ENCODE measurements at places on chromosomes 13 and 19. TPM values are rescaled to one million over a fixed set of nuclear protein-coding genes. Genes with fewer than 3 reads are reported as not detected.

- no peaks in the 10 kb centered on the region for H3K36me3 ChIP-seq
- H3K27me3 ChIP-seq = no peaks in the 10 kb centered on the region
- peaks cover 13% of the 10 kb centered on the region for H3K4me1 ChIP-seq
- H3K4me3 ChIP-seq = no peak overlapping the region
- no peak overlapping the region for H3K27ac ChIP-seq
- no peak for DNase-seq
Observed at GRCh38 chr13:34039678-34040077, 221.7 kb downstream of the RFC3 start.

- H3K4me3 ChIP-seq = no peak overlapping the region
- DNase-seq = no peak
- H3K36me3 ChIP-seq = no peaks in the 10 kb centered on the region
- no peak overlapping the region for H3K27ac ChIP-seq
- peaks cover 20% of the 10 kb centered on the region for H3K4me1 ChIP-seq
Observed at GRCh38 chr19:46828484-46828883, 22.2 kb downstream of the AP2S1 start.

DNA sequence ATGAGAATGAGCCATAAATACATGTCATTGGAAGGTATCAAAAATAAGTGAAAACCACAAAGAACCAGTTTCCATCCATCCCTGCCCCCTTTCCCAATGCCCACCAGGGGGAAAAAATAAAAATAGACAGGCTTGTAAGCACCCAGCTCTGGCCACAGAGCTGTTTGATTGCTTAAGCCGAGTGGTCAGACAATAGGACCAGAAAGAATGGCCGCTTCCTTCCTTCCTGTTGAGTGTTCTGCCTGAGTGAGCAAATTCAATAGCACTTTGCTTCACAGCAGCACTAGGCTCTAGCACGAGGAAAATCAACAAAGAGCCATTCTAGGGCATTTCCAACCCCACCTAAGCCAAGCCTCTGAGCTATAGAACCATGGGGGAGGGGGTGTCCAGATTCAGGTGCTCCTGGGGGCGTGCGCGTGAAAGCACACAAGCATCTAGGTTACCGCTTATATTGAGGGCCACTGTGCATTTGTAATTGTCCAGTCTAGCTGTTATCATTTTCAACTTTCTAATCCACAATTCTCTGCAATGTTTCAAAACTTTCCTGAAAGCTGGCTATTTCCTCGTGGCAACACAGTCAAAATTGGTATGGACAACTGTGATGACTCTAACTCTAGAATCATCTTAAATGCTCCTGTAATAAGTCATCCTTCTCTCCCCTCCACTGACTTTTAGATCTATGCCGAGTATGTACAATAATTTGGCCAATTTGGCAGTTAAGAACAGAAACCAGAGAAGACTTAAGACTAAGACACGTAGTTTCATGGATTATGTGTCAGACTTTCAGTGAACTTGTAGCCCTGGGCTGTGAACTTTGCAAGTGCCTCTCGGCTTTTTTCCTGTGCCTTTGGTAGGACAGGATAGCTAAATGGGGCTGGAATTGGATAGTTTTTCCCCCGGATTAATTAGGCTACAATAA, 64.3 kb downstream of the SPRY2 start:
- H3K27me3 ChIP-seq = no peaks in the 10 kb centered on the region
- no peak for DNase-seq
- H3K4me1 ChIP-seq = no peaks in the 10 kb centered on the region
- no peaks in the 10 kb centered on the region for H3K36me3 ChIP-seq
- no peak overlapping the region for H3K4me3 ChIP-seq
- H3K27ac ChIP-seq = no peak overlapping the region

CGB5 gene
- total RNA-seq = not detected

EFNA2 gene
- total RNA-seq = 1.0 TPM
